ENCODE measurements at places on chromosomes 2 and 18. TPM values are rescaled to one million over a fixed set of nuclear protein-coding genes. Genes with fewer than 3 reads are reported as not detected.

The KCTD18 gene
- total RNA-seq, result 14.3 TPM

The MCM6 gene
- 8.7 TPM for total RNA-seq

The NRP2 gene
- 67.5 TPM for total RNA-seq

GRCh38 chr18:43914018-43914417, 636.7 kb upstream of the SYT4 start:
- no peak for DNase-seq

DNA sequence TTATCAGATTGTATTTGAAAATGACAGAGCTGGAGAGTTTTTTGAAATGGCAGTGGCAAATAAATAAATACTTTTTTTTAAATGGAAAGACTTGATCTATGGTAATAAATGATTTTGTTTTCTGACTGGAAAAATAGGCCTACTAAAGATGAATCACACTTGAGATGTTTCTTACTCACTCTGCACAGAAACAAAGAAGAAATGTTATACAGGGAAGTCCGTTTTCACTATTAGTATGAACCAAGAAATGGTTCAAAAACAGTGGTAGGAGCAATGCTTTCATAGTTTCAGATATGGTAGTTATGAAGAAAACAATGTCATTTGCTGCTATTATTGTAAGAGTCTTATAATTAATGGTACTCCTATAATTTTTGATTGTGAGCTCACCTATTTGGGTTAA, 30.9 kb downstream of the CD28 start:
- DNase-seq, result no peak
